T1000 (cell line): ENCODE measurements at places on chromosomes 5 and 9.
A peak's percentile ranks its signal among the peaks of the same experiment; 100 is the strongest.

GRCh38 chr5:37786416-37786815 lies 53.4 kb downstream of the GDNF start:
- DNase-seq, result no peak

- DNase-seq, result no peak
These were observed 105.8 kb downstream of the ISL1 start for GRCh38 chr5:51488803-51489642.

GRCh38 chr9:117882171-117882570 lies 178.0 kb downstream of the TLR4 start:
- DNase-seq, result no peak

GRCh38 chr9:126616521-126616976 lies 2.8 kb downstream of the LMX1B start:
- no peak for DNase-seq

DNA sequence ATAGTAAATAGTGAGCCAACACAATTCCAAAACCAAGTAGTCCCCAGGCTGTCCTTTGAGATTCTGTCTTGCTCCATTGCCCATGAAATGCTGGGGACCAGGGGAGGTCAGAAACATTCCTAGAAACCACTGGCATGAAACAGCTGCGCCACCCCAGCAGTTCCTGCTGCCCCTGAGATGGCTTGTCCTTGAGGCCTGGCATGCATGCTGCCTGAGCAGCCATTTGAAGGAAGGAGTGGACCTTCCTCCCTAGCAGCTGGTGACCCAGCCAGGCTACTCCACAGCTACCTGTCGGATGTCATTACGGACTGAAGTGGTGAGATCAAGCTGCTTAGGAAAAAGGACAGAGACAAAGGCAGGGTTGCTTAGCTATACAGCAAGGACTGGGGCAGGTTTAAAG lies 260.6 kb downstream of the DENND1A start:
- no peak for DNase-seq

DNA sequence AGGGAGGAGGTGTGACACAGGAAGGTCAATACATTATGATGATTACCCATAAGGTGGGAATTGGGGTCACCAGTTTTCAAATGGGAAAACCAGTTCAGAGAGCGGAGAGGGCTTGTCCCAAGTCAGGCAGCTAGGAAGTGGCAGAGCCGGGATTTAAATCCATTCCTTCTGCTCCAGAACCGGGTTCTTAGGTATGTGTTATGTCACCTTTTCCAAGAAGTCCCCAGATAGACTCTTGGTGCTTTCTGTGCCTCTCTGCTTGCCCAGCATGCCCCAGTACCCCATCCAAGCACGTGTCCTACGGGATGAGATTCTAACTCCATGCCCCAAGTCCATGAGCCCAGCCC lies 69.9 kb downstream of the LMX1B start:
- no peak for DNase-seq

GRCh38 chr5:78974011-78974410 lies 11.1 kb downstream of the ARSB start:
- no peak for DNase-seq

GRCh38 chr9:112489039-112489546 lies 2.5 kb downstream of the KIAA1958 start:
- no peak for DNase-seq

DNA sequence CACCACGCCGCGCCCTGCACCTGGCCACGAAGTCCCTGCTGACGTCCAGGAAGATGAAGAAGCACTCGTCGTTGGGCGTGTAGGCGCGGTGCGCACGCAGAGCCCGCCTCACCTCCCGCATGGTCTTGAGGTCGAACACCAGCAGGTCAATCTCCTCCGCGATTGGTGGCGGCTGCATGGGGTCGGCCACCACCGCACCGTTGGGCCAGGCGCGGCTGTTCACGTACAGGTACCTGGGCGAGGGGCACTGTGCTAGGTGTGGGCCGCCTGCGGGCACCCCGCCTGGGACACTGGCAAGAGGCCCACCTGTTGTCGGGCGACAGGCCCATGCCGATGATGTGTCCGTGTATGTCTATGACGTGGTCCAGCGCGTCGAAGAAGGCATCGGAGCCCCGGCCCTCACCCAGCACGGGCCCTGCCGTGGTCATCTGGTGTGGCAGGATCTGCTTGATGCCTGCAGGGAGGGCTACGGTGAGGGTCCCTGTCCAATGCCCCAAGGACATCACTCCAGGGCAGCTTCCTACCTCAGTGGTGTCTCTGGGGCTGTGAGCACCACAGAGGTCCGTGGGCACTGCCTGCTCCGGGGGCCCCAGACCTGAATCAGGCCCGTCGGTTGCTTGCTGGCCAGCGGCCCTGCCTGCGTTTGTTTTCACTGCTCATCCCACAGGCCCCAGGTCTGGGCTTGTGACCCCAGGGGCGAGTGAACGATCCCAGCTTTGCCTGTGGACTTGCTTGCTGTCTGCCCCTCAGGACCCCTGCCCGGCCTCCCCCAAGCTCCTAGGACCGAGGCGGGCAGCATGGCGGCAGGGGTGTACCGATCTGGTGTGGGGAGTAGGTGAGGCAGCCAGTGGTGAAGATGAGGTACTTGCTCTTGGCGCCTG lies 3.1 kb downstream of the FBXW5 start:
- DNase-seq, result no peak

- no peak for DNase-seq
These were observed 98.4 kb upstream of the MEGF10 start for GRCh38 chr5:127192150-127192549.

DNA sequence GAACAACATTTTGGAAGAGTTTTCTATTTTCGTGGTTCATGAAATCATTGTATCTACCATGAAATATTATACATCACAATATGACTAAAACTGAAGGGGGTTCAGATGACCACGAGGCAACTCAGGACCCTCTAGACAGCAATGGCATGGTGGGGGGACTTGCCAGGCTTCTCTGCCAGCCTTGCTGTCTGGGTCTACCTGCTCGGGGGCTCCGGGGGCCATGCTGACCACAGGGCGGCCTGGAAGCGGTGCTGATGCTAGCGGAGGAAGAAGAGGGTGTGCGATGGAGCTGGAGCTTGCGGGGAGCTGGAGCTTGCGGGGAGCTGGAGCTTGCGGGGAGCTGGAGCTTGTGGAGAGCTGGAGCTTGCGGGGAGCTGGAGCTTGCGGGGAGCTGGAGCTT lies 89.2 kb upstream of the IRX4 start:
- DNase-seq, result no peak

- no peak for DNase-seq
These were observed 531.8 kb upstream of the CDH6 start for GRCh38 chr5:30661730-30662129.

DNA sequence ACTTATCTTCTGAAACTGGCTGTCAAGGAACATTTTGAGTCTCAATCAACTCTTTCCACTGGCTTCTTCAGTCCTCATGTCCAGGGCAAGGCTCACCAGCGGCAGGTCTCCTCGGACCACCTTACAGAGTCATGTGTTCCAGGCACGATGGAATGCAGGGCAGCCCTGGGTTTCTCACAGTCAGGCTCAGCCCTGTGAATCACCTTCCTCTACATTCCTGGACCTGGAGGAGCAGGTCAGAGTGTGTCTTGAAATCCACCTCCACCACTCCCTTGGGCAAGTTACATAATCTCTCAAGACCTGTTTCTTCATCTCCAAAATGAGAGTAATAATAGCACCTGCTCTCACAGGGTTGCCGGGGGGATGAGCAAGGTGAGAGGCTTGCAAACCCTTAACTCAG lies 16.0 kb downstream of the ENC1 start:
- no peak for DNase-seq

DNA sequence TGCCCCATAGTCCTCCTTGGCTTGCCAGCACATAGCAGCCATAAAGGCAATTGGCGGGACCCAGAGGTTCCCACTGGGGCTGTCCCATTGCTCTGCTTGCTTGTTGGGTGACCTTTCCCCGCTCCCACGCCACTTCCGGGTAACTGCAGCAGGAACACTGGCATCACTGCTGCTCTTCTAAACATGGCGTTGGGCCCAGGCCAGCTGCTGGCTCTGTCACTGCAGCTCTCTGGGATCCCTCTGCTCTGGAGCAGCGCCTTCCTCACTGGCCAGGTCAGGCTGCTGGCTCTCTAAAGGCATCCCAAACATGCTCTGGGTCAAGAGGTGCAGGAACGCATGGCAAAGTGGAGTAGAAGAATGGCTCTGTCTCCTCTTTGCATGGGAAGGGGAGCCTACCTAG lies 92.9 kb downstream of the DRD1 start:
- no peak for DNase-seq

DNA sequence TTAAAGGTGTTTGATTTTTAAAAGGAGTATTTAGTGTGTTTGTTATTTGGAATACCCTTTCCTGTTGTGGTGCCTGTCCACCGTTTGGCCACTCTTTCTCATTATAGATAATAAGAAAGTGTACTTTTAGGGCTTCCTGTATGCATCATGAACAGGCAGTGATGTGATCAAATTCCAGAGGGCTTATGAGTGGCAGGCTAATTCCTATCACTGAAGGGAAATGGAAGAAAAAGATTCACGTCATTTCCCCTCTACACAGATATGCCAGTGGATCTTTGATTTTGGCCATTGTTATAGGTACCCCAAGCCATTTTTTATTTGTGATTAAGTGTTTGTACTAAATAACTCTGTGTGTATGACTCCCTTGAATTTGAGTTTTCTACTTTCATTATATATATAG lies 37.1 kb downstream of the RPS6 start:
- DNase-seq, result no peak

DNA sequence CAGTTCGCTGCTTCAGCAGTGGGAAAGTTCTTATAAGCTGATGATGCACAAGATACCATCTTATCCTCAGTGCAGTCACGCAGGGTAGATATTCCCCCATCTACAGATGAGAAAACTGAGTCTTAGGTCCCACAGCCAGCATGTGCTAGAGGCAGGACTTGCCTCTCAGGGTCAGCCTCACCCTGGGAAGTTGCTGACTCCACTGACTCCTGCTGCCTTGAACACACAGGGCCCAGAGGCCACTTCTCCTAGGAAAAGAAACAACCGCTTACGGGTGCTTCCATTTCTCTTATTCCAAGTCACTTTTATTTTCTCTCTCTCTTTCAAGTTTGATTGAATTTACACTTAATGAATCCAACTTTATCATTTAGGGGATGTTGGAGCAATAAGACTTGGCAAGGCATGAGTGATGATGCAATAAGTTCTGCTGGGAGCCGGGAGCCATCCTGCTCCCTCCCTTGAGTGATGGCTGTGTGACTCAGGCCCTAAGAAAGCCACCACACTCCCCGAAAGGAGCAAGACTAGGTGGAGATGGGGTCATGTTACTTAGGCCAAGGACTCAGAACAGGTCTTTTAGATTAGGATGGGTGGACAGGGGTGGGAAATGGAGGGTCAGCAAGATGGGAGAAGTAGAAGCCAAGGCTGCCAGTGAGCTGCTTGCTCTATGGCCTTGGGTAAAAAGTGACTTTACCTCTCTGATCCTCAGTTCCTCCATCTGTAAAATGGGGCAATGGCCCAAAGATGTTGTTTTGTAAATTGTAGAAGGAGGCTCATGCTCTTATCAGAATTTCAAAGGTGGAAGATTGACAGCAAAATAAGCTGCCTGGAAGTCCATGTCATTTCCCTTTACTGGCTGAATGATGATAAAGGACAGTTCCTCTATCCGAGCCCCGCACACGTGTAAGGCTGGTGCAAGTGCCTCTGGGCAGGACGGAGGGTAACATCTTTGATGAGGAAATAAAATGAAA lies 67.4 kb upstream of the ZNF618 start:
- peak; percentile 13 for DNase-seq

- no peak for DNase-seq
These were observed 17.8 kb downstream of the RAB14 start for GRCh38 chr9:121183666-121184423.
